ENCODE measurements at places on chromosomes 5 and 9.

GRCh38 chr9:128595471-128595870, 43.1 kb downstream of the SPTAN1 start:
- no peak for DNase-seq

DNA sequence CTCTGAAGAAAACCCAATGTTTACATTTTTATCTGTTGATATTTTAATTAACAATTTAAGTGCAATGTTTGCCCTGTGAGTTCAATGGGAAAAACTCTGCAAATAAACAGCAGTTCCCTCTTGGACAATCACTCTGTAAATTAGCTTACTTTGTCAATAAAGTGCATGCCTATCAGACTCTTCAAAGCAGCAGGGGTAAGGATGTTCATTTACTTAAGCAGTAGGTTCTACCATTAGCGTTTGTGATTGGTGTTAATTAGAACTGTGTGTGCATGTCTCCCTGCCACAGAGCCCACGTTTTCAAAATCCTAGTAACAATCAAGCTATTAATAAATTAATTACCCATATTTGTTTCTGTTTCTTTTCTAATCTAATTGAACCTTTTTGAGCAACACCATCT, 1921.6 kb upstream of the WWC1 start:
- DNase-seq: no peak

- no peak for DNase-seq
These were observed 133.1 kb upstream of the FBXL7 start for GRCh38 chr5:15366676-15367391.

DNA sequence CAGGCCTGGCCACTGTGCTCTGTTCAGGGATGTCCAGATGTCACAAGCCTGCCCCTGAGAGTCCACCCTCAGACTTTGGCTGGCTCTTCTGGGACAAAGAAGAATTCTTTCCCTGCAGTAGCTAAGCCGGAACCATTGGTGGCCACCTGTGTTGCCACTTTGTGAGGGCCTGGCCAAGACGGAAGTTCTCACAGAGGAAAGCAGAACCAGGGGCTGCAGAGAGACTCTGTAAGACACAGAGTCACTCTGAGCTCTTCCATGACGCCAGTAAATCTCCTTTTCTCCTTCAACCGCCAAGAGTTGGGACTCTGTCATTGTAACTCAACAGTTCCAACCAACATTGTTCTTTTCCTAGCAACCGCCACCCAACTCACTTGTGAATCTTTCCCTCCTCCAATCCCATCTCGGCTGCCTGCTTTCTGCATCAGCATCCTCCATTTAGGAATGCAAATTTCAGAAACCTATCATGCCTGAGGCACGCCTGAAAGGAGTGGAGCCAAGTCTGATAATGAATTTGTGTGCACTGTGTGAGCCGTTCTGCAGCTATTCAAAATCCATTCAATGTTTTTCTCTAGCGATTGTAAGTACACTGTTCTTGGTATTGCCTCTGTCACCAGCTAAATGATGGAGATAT, 37.8 kb upstream of the ATP6V1G1 start:
- no peak for DNase-seq

GRCh38 chr9:21817176-21817575, 14.7 kb downstream of the MTAP start:
- DNase-seq: no peak
